ENCODE measurements at places on chromosomes 6 and 20. TPM values are rescaled to one million over a fixed set of nuclear protein-coding genes. Genes with fewer than 3 reads are reported as not detected.
A peak's percentile ranks its signal among the peaks of the same experiment; 100 is the strongest.

Gene AURKA
- 73.6 TPM for total RNA-seq

Gene PLCB1
- total RNA-seq = 1.2 TPM

Gene SIRPD
- total RNA-seq = 0.17 TPM

Gene HAO1
- total RNA-seq = not detected

Gene MOCS1
- 1.7 TPM for total RNA-seq

Gene GDAP1L1
- not detected for total RNA-seq

Gene EPB41L1
- 0.22 TPM for total RNA-seq

Gene PROKR2
- not detected for total RNA-seq

DNA sequence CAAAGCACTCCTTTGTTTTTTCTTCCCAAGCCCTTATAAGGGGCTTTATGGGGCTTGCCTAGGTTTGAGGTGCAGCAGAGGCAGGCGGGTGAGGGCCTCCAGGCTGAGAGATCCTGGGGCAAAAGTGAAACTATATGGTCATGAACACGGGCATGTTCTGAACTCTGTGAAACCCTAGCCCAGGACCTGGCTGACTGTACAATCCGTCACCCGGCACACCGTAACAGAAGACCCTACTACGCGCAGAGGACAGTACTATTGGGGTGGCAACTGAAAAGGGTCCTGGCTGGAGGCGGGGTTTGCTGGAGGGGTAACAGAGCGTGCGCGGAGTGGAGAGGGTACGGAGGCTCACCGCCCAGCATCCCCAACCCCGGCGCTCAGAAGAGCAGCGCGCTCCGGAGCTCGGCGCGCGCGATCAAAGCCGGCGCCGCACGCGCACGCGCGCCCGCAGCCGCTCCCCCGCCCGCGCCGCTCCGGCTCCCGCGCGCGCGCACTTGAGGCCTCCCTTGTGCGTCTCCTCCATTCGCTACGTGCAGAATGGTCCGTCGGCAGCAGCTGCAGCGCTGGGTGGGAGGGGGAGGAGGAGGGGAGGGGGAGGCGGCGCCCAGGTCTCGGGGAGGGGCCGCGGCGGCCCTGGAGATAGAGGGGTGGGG, 54.2 kb downstream of the MRPL14 start:
- peak; percentile 86 for DNase-seq

- no peak for DNase-seq
Observed at GRCh38 chr20:41889126-41889843, 271.1 kb upstream of the CHD6 start.

DNA sequence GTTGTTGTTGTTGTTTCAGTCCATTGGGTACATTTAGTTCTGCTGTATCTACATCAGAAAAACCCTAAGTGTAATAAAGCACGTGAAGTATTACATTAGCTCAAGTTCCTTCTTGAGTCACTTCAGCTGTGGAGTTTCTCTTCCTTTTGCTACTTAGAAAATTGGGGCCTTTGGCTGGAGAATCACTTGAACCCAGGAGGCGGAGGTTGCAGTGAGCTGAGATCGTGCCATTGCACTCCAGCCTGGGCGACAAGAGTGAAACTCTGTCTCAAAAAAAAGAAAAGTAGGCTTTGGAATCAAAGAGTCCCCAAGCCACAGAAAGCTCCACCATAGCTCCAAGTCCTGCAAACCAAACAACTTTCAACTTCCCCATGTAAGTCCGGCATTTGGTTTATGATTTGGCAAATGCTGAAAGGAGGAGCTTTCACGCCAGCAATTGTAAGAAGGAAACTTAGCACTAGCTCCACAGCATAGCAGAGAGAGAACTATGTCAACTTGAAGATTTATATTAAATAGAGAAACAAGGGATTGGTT, 56.5 kb upstream of the RNF144B start:
- no peak for DNase-seq

GRCh38 chr6:80647156-80647555, 540.7 kb downstream of the BCKDHB start:
- DNase-seq = no peak

DNA sequence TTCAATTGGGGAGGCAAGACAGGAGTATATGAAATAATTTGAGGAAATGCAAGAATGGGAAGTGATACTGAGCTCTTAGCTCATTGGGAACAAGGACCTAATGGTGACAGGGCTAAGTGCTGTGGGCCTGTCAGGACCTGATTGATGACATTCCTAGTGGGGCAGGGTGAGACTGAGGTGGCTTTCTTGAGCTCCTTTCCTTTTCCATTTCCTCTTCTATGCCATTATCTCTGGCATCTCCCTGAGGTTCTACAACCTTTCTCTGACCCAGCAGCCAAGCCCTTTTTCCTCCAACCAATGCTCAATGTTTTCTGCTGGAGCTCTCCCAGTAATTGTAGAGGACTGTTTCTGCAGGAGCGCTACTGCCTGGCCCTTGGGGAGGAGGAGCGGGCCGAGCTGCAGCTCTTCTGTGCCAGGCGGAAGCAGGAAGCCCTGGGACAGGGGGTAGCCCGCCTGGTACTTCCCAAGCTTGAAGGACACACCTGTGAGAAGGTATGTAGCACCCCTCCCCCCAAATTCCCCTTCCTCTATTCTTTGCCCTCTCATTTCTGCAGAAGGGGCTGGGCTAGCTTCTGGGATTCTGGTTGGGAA, 2.8 kb upstream of the TOMM6 start:
- DNase-seq = no peak

- no peak for DNase-seq
Observed at GRCh38 chr6:150725795-150726194, 126.1 kb downstream of the PLEKHG1 start.

DNA sequence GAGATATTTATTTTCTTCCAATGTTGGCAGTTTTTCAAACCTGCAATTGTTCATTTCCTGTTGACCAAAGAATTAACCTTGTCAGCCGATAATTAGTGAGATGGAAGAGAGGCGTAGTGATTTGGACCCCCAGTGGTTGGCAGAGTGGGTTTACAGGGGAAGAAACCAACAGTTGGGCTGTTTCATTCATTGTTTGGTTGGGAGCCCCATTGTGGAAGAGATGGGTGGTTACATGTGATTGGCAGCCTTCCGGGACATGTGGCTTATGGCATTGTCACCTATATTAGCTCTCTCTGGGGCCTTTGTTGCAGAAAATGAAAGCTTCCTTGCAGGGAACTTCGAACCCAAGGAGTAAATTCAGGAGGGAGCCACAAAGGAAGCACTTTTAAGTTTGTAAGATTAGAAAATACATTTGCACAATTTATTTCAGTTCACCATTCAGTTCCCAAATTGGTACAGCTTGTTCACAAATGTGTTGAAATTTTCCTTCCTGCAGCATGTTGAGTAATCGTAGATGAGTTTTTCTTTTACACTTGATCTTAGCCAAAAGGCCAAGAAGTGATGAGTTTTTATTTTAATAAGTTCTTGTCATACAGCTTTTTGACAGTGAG, 50.3 kb upstream of the CDKAL1 start:
- no peak for DNase-seq

DNA sequence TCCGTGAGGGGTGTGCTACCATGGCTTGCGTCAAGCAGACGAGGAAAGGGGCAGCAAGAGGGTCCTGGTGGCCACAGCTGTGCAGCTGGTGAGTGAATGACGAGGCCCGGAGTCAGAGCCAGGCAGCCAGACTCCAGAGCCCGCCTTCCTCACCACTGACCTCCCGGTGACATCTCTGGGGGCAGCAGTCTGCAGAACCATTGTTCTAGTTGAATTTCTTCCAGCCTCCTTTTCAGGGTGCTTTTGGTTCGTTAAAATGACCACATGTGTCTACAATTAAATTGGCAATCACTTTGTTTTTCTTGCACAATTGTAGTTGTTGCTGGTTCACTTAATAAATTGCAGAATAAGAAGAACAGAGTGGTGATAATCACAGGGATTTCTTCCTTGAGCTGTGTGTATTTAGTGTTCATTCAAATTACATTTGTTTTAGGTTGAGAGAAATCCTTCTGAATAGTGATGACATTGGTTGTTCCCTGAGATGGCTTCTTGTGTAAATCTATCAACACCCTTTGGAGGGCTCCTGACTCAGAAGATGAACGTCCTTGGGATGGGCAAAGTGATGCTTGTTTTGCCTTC, 96.4 kb downstream of the TULP4 start:
- DNase-seq = no peak

DNA sequence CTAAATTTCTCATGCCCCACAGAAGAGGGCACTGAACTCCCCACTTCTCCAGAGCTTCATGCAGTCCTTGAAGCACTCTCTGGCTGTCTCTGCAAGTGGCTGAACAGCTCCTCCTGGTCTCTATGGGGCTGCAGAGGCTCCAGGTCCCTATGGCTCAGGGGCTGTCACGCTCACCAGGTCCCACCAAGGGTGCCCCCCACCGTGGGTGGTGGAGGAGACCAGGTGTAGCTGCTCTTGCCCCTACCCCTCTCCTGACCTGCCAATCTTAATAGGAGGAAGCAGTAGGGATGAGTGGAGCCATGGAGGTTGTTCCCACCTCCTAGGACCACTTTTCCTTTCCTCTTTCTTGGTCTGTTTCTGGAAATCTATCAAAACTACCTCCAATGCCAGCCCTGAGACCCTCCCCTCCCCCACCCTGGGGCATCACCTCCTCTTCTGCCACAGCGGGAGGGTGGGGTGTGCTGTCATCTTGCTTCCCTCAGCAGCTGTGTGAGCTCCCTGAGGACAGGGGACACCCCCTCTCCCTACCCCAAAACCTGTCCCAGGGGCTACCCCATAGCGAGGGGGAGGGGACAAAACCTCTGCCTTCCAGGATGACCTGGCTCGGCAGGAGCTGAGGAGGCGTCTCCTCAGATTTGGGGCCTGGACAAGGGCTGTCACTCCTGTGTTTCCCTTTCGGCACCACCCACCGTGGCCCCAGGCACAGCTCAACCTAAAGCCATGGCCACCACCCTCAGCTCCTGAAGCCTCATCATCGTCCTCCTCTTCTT, 12.0 kb upstream of the RAET1E start:
- no peak for DNase-seq

GRCh38 chr6:170286934-170287265, 4.0 kb downstream of the DLL1 start:
- DNase-seq = no peak

- no peak for DNase-seq
Observed at GRCh38 chr6:43970068-43970912, 157.0 kb downstream of the MRPL14 start.

Data from activated CD4-positive, alpha-beta T cell treated with anti-CD3 and anti-CD28 coated beads, Interleukin-2, amount 10 ng/mL, durations not matched to agents 7 days and 5 days (primary cell).